HCEC 1CT (cell line): ENCODE measurements at places on chromosomes 11 and 22.
A peak's percentile ranks its signal among the peaks of the same experiment; 100 is the strongest.

DNA sequence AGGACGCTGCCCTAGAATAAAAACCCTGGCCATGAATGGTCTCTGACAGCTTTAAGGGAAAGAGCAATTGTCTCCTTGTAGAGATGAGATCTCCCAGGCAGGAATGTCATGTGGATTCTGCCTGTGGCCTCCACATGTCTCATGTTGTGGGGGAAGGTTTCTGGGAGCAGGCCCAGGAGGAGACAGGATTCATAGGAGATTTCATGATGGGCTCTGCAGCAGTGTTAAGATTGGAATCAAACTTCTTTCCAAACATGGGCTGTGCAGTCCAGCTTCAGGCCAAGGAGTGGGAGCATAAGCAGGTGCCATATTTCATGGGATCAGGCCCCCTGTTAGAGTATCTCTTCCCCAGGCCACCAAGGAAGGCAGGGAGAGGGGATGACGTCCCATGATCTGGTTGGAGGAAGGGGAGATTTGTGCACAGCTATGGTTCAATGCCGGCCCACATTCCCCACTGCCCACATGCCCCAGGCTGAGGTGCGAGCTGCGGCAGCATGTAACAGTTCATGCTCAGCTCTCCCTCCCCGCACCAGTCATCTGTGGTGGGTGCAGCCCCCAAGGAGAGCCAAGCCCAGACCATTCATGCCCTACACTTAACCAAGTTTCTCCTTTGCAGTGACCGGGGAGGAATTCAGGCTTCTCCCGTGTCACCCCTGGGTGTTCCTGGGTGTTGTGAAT lies 42.5 kb downstream of the LMO1 start:
- no peak for DNase-seq

DNA sequence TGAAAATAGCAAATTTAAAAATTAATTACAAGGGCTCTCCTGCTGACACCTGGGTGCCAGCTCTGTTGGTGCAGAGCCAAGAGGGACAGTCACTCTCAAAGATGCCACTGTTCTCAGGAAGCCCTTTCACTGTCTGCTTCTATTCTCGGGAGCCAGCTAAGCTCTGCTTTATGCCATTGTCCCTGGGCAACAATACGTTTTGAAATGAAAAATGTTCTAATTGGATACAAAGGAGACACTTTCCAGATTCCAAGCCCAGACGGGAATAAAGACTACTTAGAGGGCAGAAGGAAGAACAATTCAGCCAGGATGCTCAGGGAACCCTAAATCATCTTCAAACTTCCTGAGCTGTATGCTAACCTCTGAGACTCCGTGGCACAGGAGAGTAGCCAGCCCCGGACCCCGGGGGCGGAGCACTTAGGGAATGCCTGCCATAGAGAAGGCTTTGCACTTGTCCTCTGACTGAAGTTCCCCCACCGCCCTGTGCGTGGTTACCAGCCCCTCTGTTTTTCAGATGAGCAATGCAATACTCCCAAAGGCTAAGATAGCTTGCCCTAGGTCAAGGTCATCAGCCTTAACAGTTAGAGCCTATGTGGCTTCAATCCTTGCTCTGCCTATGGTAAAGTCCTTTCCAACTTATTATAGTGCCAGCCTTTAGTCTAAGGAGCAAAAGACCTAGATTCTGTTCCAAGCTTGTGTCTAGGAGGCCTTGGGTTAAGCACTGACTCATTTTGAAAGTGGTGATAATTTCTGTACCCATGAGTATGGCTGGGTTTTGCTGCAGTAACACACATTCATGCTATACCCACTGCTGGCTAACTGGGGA lies 150.9 kb downstream of the CACNA1I start:
- DNase-seq, result no peak

DNA sequence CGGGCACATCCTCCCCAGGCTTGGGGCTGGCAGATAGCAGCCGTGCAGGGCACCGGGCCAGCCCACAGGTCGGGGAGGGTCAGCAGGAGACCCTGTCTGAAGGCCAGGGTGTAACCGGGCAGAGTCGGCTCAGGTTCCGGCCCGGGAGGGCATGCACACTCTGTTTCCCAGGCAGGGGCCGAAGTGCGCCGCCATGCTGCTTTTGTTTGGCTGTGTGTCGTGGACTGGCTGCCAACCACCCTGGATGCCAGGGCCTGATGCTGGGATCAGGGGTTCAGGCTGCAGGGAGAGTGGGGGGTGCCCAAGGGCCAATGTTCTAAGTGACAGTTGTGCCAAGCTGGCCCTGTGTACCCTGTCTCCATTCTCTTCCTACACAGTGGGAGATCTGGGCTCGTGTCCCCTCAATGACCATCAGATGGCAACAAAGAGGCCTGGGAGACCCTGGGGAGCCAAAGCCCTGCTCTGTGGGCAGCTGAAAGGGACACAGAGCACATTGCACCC lies 120.9 kb upstream of the B3GAT1 start:
- DNase-seq, result no peak

DNA sequence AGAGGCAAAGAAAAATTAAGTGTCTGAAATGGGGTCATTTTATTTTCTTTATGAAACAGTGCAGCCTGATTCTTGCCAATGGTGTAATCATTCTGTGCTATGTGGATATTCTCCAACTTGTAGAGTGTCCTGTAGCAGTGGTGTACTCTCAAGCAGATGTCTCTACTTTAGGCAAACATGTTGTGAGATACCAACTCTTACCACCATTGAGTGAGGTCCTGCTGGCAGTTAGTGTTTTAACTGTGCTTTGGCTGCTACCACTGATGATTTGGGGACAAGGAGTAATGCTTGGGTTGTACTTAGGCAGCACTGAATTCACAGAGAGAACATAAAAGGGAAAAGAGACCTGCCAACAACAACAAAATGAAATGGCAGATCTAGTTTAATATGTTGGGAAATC lies 122.5 kb downstream of the APIP start:
- DNase-seq, result no peak

- DNase-seq, result no peak
Observed at GRCh38 chr11:18056561-18057181, 10.6 kb upstream of the TPH1 start.

GRCh38 chr22:46812034-46812605 lies 49.7 kb downstream of the TBC1D22A start:
- DNase-seq, result no peak

DNA sequence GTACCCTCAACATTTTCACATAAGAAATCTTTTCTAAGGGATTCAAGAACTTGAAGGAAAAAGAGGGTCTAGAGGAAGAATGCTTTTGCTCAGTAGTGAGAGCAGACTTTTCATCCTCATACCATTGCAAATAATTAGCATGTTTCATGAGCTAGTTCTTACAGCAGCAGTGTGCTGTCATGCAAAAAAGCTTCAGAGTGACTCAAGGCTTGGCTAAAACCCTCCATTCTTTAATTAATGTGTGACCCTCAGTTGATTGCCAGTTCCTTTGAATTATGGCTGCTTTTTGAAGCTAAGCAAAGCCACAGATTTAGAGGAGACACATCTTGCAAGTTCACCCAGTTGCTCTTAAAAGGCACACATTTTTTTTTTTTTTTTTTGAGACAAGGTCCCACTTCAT lies 36.6 kb upstream of the PCF11 start:
- DNase-seq, result peak; percentile 11

DNA sequence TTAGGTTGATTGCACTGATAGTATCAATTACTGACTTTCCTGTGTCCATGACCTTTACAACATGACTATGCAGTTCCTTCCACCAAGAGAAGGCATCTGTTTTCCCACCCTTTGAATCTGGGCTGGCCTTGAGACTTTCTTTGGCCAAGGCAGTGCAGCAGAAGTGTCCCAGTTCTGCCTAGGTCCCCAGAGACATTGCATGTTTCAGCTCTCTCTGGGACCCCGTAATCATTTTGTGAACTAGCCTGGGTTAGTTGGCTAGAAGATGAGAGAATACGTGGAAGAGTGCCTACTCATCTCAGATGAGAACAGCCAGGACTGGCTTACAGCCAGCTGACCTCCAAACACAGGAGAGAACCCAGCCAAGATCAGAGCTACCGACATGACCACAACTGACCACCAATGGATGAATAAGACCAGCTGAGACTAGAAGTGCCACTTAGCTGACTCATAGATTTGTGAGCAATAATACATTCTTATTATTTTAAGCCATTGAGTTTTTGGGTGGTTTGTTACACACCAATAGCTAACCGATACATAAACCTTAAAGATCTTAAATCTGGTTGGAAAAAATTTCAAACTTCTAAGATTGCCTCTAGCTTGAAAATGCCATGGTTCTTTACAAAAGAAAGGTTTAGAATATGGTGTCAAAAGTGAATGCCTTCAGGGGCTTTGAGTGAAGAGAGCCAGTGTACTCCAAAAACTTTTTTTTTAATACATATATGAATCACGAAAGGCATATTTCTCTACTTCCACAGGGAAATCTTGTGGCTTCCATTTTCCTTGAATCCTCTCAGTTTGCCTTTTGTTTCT lies 145.2 kb downstream of the FBXO7 start:
- no peak for DNase-seq
